Cardiac fibroblast (primary cell): ENCODE measurements at places on chromosomes 1 and 21.

GRCh38 chr1:186060226-186060625, 314.8 kb downstream of the TPR start:
- DNase-seq = no peak

GRCh38 chr1:224081604-224082003, 32.3 kb upstream of the FBXO28 start:
- no peak for DNase-seq

DNA sequence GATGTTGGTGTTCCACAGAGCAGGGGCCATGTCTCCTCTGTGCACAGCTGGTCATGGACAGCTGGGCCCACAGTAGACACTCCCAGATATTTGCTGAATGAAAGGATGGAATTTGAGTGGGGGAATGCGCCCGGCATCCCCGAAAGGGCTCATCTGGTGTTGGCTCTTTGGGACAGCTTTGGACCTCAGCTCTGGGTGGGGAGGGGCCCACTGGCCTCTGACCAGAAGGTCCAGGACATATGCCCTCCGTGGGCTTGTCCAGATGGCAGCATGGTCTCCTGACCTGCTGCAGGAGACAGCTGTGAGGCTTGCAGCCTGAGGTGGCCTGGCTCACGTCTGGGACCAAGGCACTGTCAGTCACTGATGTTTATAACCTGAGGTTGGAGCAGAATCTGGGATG, 160.4 kb upstream of the AJAP1 start:
- DNase-seq = no peak

DNA sequence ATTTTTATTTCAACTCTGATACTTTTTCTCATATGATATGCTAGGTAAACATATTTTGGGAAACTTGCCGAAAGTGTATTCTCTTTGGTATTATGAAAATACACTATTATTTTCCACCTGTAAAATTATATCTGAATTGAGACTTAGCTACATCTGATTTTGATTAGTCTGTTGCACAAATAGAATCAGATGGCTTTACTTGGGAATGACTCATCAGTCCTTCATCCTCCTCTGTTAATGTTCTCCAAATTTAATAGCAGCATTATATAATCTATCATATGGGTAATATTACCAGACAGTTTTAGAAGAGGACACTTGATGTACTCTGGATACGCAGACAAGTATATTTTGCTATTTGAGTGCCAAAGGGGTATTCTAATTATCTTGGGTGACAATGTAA, 245.3 kb downstream of the CTH start:
- no peak for DNase-seq

DNA sequence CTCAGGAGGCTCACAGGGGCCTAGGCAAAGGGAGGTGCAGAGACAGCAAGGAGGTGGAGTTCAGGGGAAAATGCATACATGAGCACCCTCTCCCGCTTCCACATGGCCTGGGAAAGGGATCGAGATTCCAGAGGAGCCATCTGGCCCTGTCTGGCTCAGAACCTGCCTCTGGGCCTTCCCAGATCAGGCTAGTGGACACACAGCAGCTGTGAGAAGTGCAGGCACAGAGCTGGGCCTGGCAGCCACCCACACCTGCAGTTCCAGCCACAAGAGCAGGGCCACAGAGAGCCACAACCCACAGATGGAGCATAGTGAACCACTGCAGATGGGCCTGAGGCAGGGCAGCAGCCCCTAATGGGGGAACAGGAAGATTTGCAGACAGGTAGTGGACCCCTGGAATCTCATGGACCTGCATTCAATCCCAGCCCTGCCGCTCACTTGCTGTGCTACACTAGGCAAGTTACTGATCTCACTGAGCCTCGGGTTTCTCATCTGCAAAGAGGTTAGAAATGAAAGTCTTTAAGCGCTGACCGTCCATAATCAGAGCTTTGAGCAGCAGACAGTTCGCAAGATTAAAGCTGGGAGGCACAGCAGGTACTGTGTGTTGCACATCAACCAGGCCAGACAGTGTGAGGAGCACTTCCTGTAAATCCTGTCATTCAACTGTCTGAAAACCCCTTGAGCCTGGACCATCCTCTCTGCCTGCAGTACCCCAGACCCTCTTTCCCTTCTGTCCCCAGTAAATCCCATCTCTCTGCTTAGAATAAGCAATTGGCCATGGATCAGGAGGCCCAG, 58.0 kb downstream of the MATN1 start:
- DNase-seq = no peak

- peak; percentile 28 for DNase-seq
Observed at GRCh38 chr1:160083968-160084770, 2.8 kb downstream of the KCNJ9 start.

DNA sequence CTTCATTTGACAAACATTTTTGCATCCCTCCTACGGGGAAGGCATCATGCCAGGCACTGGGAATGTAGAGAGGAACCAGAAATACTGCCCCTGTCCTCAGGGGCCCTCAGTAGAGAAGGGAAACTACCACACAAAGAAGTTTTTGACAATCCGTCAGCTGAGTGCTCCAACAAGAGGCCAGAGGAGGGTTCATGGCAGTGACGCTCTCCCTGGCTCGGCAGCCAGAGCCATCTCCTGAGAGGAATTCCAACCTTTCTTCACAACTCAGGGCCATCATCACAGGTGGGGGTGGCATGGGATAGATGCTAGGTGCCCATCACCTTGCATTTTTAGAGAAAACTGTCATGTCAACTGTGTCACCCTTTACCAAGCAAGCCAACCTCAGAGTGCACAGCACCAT, 154.1 kb downstream of the HIVEP3 start:
- DNase-seq = no peak

DNA sequence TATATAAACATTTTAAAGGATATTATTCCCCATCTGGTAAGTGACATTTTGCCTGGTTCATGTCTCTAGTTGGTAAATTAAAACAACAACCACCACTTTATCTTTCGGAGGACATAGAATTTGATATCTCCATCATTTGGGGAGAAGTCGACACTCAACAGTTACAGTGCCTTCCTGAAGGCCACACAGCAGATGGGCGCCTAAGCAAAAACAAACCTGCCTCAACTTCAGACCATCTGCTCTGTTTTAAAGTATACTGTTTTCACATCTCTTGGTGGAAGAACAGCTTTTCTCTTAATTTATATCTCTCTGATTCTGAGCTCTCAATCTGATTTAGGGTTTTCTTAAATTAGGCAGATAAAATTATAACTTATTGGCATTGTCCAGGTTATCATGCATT, 282.2 kb downstream of the RYR2 start:
- no peak for DNase-seq

DNA sequence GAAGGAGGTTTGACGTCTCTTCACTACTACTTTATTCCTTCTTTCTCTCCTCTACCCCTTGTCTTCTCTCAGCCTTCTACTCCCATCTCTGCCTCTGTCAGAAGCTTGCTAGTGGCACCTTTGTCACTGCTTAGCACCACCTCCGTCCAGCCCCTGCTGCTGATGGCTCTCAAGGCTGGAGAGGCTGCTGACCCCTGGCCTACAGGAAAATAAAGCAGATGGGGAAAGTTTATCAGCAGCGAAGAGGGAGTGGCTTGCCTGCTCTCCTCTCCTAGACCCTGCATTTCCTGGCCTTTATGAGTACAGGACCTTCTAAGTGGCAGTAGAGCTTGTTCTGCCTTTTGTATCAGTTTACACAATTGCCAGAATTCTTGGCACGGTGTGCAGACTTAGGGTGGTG, 27.0 kb downstream of the PROX1 start:
- no peak for DNase-seq

DNA sequence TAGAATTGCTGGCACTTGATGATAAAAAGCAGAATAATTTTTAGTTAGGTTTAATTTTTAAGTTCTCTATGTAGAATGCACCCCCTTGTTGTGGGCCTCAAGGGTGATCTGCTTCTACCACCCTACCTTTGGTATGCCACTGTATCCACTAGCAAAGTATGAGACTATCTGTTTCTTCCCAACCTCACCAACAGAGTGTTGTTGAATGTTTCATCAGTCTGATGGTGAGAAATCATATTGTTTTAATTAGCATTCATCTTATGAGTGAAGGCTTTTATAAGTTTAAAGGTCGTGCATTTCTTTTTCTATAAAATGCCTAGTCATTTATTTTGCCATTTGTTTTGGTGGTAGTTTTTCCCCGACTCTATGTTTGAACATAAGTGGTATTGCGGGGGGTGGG, 141.0 kb downstream of the MAGI3 start:
- no peak for DNase-seq

DNA sequence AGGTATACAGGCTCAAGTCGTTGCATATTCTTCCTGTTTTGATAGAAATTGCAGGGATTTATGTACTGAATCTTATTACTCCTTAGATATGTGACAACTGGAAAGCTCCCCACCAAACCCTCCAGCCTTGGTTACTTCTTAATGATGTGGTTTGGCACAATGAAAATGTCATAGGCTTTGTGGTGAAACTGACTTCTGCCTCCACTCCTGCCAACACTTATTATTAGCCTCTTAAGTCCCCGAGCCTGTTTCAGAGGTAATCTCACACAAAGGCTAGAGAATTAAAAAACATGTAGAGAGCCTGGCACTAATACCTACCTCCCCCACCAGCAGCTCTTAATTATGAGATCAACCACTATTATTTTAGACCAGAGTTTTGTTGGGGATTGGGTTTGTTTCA, 4.2 kb downstream of the COX20 start:
- no peak for DNase-seq

- DNase-seq = no peak
Observed at GRCh38 chr1:182438326-182438725, 11.6 kb upstream of the RGSL1 start.

- peak; percentile 54 for DNase-seq
Observed at GRCh38 chr1:221841251-221841982, 99.5 kb upstream of the DUSP10 start.

DNA sequence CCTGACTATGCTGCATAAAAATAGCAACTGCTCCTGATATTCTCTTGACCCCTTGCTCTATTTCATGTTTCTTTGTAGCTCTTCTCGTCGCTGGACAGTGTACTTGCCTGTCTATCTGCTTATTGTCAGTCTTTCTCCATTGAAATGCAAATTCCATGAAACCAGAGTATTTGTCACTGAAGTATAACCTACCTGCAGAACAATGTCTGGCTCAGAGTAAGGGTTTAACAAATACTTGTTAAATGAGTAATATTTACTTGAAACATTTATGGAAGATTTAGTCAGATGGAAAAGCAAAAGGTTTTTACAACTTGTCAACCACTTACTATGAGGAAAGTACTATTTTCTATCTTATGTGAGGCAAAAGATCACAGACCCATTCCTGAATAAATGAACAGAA, 19.9 kb upstream of the ERICH3 start:
- peak; percentile 44 for DNase-seq

GRCh38 chr1:178684111-178684510, 40.9 kb upstream of the RALGPS2 start:
- DNase-seq = no peak

DNA sequence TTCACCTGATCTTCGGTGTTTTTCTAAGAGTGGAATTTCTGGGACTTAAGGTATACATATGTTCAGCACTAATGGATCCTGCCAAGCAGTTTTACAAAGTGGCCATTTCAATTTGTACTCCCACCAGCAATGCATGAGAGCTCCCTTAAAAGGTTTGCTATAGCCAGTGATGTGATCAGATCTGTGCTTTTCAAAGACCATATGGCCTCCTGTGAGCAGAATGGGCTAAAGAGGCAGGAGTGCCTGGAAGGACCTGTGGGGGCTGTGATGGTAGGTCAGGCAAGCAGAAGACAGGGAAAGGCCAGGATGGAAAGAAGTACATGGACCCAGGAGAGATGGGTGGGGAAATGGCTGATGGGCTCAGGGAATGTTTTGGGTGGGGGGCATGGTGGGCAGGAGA, 252.7 kb downstream of the DISC1 start:
- no peak for DNase-seq

DNA sequence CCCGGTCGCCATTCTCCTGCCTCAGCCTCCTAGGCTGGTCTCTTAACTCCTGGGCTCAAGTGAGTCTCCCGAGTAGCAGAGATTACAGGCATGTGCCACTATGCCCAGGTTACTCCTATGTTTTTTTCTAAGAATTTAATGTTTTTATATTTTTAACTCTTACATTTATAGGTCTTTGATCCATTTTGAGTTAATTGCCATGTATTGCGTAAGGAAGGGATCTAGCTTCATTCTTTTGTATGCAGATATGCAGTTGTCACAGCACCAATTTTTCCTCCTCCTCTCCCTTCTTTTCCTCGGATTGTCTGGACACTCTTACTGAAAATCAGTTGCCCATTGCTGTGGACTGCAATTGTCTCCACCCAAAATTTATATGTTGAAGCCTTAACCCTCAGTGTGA, 11.5 kb downstream of the BTBD8 start:
- DNase-seq = no peak

GRCh38 chr1:192516776-192517297, 58.7 kb upstream of the RGS1 start:
- no peak for DNase-seq

DNA sequence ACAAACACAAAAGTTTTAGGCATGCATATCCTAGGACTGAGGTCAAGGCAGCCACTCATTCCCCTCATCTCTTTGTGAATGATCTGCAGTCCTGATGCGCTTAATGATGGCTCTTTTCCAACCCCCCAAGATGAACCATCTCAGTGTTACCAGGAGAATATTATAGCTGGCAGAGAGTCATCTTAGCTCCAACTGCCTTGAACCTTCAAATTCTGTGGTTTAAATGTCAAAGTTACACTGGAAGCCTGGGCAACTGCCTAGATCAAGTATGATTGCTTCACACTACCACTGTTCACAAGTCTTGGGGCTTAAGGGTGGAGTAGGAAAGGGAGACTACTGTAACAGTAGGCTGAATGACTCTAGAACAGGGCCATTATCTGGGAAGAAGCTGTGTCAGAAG, 8.0 kb upstream of the MYBPHL start:
- DNase-seq = no peak

GRCh38 chr1:11468878-11469277, 10.1 kb upstream of the DISP3 start:
- DNase-seq = no peak

- no peak for DNase-seq
Observed at GRCh38 chr1:10910681-10911489, 101.6 kb upstream of the TARDBP start.

DNA sequence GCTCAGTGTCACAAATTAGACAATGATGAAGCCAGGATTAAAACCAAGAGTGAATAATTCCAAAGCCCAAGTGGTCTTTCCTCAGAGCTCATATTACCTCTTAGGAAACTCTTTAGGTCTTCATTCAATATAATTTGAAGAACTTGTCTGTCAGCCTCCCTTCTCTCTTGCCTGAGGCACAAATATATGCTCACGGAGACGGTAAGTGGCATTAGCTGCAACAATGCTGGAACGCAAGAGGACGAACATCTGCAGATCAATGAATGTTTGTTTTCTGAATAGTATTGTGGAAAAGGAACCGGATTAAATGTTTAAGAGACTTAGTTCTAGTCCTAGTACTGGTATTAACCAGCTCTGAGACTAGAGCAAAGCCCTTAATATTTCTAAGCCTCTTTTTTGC, 39.7 kb upstream of the LYST start:
- no peak for DNase-seq

DNA sequence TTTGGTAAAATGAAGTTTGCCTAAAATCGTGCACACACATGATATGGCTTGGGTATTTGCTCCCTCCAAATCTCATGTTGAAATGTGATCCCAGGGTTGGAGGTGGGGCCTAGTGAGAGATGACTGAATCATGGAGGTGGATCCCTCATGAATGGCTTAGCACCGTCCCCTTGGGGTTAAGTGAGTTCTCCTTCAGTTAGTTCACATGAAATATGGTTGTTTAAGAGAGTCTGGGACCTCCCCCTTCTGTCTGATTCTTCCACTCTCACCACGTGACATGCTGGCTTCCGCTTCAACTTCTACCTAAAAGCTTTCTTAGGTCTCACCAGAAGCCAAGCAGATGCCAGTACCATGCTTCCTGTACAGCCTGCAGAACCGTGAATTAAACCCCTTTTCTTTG, 58.4 kb downstream of the SIPA1L2 start:
- peak; percentile 73 for DNase-seq

GRCh38 chr1:209692745-209693504, 11.7 kb upstream of the HSD11B1 start:
- peak; percentile 91 for DNase-seq
